ENCODE measurements at places on chromosomes 2 and 18. TPM values are rescaled to one million over a fixed set of nuclear protein-coding genes. Genes with fewer than 3 reads are reported as not detected.

Gene KCNS3
- total RNA-seq, result 4.4 TPM

Gene RAD51AP2
- total RNA-seq, result 0.17 TPM

Gene CFAP53
- 0.86 TPM for total RNA-seq

Gene LAMA1
- total RNA-seq, result 7.2 TPM

Gene ASXL3
- not detected for total RNA-seq

Gene SPATA3
- not detected for total RNA-seq

Gene FAM237A
- not detected for total RNA-seq

Gene PPP1R1C
- 4.8 TPM for total RNA-seq

Gene LONRF2
- total RNA-seq, result 5.0 TPM

Gene DYNAP
- total RNA-seq, result not detected

Gene RBKS
- 2.2 TPM for total RNA-seq

Gene ZSWIM2
- total RNA-seq, result not detected

Gene ANO7
- 0.72 TPM for total RNA-seq

Gene PTPN4
- total RNA-seq, result 33.0 TPM
